NCI-H2081 treated with DMSO at 0.1 percent for 48 hours (cell line): ENCODE measurements at places on chromosomes 11 and 22.

- no peak for DNase-seq
Measured at GRCh38 chr11:121421149-121421901, 30.8 kb upstream of the SORL1 start.

GRCh38 chr11:34405079-34405858 is 33.5 kb upstream of the CAT start:
- DNase-seq: no peak

GRCh38 chr22:37965940-37966664 is 12.6 kb downstream of the POLR2F start:
- no peak for DNase-seq

DNA sequence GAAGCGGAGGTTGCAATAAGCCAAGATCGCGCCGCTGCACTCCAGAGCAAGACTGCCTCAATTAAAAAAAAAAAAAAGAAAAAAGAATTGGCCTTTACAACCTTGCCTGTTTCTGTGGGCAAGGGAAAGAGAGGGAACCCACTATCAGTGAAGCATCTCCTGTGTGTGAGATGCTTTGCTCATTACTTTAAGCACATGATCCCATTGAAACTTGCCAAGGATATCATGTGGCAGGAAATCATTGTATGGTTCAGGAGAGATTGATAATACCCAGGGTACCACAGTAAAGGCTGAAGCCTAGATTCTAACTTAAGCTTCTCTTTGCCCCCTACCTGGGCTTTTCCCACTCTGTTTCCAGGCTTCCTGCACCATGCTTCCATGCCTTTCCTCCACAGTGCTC is 3.6 kb downstream of the LDLRAD3 start:
- no peak for DNase-seq

DNA sequence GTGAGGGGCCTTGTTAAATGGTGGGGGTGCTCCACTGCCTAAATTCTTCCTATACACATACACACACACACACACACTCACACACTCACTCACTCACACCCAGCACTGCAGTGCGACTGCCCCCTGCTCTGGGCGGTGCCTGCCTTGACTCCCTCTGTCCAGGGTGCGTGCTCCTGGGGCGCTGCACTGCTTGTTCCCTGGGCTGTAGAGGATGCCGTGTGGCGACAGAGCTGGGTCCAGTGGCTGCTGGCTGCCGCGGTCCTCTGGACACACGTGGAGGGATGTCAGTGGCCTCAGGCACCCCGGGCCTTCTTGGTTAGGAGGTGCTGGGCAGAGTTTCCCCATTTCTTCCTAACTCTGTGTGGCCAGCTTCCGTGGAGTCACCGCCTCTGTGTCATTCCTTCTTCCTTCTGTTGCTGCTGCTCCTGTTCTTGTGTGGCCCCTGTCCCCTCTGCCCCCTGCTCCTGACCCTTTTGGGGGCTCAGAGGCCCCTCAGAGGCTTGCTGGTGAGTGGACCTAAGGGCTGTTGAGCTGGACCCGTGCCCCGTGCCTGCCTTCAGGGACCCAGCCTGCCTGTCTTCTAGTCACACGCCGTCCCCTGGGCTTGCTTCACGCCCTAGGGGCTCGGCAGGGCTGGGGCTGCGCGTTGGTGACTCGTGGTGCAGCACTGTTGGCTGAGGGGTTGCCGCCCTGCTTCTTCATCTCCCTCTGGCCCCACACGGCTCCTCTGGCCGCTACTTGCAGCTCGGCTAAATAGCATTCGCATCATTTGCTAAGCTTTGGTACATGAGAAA is 147.0 kb downstream of the TBC1D22A start:
- DNase-seq: no peak
